ENCODE measurements at places on chromosomes 1 and 21. TPM values are rescaled to one million over a fixed set of nuclear protein-coding genes. Genes with fewer than 3 reads are reported as not detected.

Gene TMEM82
- 1.4 TPM for total RNA-seq

GRCh38 chr1:213649373-213649772 is 338.4 kb upstream of the PROX1 start:
- no peaks in the 10 kb centered on the region for H3K36me3 ChIP-seq
- no peak overlapping the region for H3K4me3 ChIP-seq
- no peak overlapping the region for H3K27ac ChIP-seq
- H3K27me3 ChIP-seq, result no peaks in the 10 kb centered on the region
- no peaks in the 10 kb centered on the region for H3K4me1 ChIP-seq

- H3K4me3 ChIP-seq, result no peak overlapping the region
- peaks cover 69% of the 10 kb centered on the region for H3K27me3 ChIP-seq
- H3K4me1 ChIP-seq, result no peaks in the 10 kb centered on the region
- H3K36me3 ChIP-seq, result no peaks in the 10 kb centered on the region
- H3K27ac ChIP-seq, result no peak overlapping the region
- no peak for DNase-seq
Observed at GRCh38 chr1:3064901-3065300, 4.1 kb upstream of the PRDM16 start.

- peak; percentile 94 for DNase-seq
- no peaks in the 10 kb centered on the region for H3K36me3 ChIP-seq
- H3K4me3 ChIP-seq, result no peak overlapping the region
- H3K27me3 ChIP-seq, result no peaks in the 10 kb centered on the region
- no peaks in the 10 kb centered on the region for H3K4me1 ChIP-seq
Observed at GRCh38 chr1:36420836-36421317, 23.2 kb upstream of the LSM10 start.

DNA sequence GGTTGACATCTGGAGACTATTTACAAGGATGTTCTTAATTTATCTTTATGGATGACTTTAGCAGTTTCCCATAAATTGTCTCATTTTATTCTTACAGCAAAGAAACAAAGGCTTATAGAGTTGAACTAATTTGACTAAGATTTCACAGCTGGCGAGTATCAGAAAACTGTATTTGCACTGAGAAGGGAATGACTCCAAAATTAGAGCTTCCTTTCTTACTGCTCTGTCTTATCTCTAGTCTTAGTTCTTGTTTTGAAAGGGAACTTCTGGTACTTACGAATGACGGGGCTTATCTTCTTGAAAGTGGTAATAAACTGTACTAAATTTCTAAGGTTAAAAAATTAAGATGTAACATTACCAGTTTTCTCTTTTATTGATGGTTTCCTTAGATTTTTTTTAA is 13.6 kb downstream of the CNST start:
- no peak for DNase-seq
- H3K27me3 ChIP-seq, result no peaks in the 10 kb centered on the region
- no peak overlapping the region for H3K4me3 ChIP-seq
- peaks cover 8% of the 10 kb centered on the region for H3K36me3 ChIP-seq
- H3K27ac ChIP-seq, result no peak overlapping the region

DNA sequence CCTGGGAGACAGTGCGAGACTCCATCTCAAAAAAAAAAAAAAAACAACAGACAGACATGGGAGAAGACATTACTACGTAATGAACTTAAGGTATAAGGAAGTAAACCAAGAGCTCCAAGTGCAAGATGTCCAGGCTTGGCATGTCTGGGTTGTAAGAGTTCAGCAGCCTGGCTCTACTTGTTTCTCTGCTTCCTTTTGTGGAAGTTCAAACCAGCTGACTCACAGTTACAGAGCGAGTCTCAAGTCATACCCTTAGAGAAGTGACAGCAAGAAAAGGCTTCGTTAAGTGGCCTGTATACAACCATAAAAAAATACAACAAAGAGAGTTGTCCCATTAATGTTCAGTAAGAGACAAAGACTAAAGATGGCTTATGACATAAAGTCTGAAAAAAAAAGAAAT is 1.3 kb downstream of the RIT1 start:
- DNase-seq, result no peak
- H3K36me3 ChIP-seq, result peaks cover 16% of the 10 kb centered on the region
- no peak overlapping the region for H3K27ac ChIP-seq
- H3K27me3 ChIP-seq, result no peaks in the 10 kb centered on the region
- H3K4me1 ChIP-seq, result no peaks in the 10 kb centered on the region

DNA sequence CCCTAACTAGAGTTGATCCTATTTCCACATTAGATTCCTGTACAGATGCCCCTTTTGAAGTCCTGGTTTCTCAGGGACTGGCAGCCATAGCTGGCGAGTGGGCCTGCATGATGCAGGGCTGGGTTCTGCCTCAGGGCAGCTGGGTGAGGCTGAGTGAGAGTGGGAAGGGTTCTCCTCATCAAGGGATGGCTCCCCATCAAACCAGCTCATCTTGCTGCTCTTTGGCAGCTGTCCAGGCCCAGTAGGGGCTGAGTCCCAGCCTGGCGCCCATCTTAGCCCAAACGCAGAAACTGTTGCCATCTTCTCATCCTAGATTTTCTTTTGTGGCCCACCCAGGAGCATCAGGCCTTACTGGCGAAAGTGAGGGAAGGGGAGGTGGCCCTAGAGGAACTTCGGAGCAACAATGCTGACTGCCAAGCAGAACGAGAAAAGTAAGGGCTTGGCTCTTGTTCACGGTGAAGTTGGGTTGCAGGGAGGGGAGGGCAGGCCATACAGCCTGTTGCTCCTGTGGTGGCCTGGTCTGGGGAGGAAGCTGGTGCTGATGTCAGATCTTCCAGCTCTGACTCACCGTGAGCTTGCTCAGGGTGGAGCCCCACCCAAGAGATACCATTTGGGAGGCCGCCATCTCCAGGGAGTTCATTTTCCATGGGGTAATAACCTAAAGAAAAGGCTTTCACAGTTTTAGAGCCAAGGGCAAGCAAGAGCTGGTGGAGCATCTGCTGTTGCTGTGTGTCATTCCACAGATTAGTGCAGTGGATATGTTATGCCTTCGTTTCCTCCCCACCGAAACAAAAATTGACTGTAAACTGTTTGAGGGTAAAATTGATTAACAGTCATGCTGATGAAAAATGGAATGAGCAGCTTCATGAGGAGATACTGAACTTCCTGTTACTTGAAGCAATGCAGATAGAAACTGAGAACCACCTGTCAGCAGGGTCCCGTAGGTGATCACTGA is 34.7 kb downstream of the TUFT1 start:
- H3K4me3 ChIP-seq, result no peak overlapping the region
- no peak for DNase-seq
- H3K4me1 ChIP-seq, result no peaks in the 10 kb centered on the region
- no peaks in the 10 kb centered on the region for H3K27me3 ChIP-seq

- DNase-seq, result peak; percentile 94
- H3K4me1 ChIP-seq, result no peaks in the 10 kb centered on the region
- no peak overlapping the region for H3K4me3 ChIP-seq
Observed at GRCh38 chr1:20212685-20213331, 26.5 kb upstream of the PLA2G2C start.

- no peak for DNase-seq
- no peak overlapping the region for H3K27ac ChIP-seq
- no peak overlapping the region for H3K4me3 ChIP-seq
- no peaks in the 10 kb centered on the region for H3K27me3 ChIP-seq
Observed at GRCh38 chr1:26857473-26858060, 5.4 kb upstream of the SFN start.

Measured in H9 (cell line).